ENCODE measurements at places on chromosomes 7 and 10.

DNA sequence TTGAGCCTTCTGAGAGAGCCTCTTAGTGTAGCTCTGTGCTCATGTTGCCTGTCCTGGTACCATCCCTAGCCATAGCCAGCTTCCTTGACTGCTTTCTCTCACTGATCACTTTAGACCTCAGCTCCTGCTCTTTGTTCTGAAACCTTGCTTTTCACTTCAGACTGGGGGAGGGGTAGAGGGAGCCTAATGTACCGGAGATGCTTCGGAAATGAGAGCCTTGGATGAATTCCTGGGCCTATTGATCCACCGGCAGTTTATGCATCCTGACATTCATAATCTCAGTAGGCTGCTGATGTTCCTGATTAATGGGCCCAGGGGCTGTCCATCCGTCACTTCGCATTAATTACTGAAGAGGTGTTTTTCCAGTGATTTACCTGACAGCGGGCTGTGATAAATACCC is 38.8 kb downstream of the R3HCC1L start:
- no peak for DNase-seq

DNA sequence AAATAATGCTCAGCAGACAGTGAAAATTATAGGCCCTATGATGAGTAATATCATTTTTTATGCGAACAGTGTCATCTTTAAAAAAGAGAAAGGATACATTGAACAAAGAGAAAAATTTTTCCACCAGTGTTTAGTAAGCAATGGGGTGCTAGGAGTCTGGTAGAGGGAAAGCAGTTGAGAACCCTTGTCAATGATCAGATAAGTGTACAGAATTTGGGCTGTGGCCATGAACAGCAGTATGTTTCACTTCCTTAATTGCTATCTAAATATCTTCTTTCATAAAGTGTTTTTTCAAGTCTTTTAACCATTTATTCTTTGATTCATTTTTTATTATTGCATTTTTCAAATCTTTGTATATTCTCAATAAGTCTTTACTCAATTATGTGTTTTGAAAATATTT is 750.7 kb upstream of the KCND2 start:
- DNase-seq: no peak

DNA sequence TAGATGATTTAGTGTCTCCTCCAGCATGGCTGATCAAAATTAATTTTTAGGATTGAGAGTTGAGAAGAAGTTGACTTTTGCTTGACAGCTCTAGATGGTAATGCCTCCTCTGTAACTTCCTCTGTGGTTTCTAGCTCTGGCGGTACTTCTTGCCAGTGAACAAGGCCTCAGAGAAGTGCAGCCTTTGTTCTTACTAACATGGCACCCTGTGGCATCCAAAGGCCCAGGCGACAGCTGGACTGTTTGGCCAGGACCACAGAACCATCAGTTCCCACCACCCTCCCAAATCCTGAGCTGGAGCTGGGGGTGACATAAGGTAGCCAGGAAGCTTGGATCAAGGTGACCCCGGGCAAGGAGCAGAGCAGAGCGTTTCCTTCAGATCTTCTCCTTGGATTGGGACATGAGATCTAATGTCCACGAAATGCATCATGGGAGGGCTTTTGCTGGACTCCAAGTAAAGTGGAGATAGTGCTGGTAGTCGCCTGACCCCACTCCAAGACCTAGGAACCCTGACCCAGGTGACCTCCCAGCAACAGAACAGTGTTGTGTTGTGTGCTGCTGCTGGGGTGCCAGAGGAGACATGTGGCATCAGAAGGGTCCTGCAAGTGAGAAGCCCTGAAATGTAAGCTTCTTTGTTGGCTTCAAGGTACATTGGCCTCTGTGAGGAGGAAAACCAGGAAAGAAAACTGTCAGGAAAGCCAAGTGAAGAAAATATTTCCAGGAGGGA is 41.8 kb downstream of the APBB1IP start:
- no peak for DNase-seq

DNA sequence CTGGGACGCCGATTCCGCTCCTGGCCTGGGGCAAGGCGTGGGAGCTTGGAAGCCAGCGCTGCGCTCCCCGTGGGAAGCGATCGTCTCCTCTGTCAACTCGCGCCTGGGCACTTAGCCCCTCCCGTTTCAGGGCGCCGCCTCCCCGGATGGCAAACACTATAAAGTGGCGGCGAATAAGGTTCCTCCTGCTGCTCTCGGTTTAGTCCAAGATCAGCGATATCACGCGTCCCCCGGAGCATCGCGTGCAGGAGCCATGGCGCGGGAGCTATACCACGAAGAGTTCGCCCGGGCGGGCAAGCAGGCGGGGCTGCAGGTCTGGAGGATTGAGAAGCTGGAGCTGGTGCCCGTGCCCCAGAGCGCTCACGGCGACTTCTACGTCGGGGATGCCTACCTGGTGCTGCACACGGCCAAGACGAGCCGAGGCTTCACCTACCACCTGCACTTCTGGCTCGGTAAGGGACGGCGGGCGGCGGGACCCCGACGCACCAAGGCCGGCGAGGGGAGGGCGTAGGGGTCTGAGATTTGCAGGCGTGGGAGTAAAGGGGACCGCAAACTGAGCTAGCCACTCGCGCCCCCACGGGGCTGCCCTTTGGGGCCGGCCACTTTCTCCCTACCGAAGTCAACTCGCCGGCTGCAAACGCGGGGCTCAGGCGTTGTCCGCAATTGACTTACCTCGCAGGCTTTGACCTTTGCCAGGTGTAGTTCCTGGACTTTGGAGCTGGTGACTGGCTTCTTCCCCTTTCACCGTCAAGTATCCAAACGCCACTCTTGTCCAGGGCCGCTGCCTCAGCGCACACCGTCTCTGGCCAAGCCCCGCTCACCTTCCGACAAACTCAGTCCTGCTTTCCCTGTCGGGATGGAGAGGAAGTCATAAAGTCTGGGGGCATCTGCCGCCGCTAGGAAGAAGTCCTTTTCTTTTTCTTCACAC is at the start of gene SCIN:
SCIN (plus strand) TSS at position 187 of the 928 bp plus-strand sequence; CDS start at position 254, 67 bp downstream.
- no peak for DNase-seq

- peak; percentile 10 for DNase-seq
Observed at GRCh38 chr7:16918288-16918895, 36.6 kb upstream of the AGR3 start.

- no peak for DNase-seq
Observed at GRCh38 chr10:35191523-35191922, 64.9 kb downstream of the CREM start.

DNA sequence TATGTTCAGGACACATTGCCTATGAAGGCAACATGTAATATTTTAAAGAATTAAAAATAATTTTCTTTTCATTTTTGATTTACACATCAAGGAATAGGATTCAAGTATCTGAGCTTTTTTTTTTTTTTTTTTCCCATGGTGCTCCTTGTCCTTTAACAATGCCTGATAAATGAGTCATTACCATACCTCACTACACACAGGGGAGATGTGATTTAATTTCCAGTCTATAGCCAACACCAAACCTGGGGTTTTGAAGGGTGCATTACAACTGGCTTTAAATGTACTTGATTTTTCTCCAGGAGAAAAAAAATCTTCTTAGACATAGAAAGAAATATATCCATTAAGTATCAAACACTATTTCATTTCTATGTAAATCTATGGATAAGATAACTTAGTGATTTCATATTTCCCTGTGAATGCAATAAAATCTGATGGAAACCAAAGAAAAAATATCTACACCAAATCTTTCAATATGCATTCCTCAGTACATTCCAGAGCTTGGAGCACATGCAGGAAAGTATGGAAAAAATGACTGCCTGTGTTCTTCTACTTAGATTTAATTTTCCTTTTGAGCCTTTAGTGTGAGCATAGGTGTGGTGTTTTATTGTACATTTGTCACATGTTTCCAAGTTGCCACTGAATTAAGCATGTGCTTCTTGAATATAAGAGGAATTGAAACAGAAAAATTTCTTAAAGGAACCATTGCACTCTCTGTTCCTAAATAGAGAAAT is 204.8 kb upstream of the MEOX2 start:
- DNase-seq: no peak

DNA sequence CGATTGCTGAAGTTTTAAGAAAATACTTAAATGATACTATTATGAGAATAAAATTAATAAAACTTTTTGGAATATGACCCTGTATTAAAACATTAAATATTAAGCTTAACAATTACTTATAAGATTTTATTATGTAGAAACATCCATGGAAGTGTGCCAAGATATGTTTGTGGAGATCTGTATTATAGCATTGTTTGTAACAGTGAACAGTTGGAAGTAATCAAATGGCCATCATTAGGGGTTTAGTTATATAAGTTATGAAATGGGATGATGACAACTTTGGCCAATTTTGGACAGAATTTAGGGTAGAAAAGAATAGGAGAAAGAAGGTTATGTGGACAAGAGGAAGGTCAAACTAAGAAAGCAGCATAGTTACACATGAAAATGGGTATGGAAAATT is 88.0 kb downstream of the AKAP9 start:
- no peak for DNase-seq

DNA sequence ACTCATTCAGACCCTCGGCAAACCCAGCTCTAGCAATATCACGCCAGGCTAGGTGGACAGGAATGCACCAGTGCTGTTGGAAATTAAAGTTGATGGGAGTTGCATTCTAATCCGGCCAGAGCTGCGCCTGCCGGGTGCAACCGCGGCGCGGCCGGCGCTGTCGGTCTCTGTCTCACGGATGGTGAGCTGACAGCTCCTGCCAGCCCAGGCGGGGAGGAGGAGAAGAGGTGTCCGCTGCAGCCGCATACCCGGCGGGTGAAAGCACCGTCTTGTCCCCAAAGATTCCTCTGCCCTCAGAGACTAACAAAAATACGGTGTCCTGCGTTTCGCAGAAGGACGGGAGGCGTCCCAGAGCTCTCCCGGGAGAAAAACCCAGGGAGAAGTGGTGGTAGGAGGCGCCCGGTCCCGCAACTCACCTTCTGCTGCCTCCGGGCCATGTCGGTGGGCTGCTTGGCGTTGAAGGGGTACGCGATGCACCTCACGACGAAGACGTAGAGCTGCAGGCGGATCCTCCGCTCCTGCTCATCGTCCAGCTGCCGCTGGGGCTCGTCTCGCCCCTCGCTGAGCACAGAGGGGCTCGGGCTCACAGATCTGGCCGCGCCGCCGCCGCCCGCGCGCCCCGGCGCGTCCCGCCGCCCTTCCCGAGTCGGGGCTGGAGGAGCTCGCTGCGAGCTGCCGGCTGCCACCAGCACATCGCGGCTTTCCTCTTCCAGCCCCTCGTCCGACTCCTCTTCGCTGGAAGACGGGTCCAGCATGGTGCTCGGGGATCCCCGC is 490 bp downstream of the CADPS2 start:
- no peak for DNase-seq

DNA sequence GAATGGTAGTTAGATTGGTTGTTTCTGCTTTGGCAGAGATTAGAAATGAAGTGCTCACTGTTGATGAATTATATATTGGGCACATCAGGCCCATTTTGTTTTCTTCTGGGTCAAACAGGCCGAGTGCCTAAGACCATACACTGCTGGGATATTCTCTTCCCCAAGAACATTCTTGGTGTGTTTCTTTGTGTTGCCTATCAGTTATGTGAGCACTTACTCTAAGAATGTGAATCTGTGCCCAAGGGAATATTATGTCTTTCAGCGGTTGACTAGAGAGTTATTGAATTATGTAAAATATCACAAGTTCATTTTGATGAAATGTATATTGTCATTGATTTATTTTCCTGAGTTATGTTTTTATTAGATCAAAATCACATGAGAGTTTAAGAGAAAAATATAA is 255.5 kb upstream of the SMIM30 start:
- no peak for DNase-seq

DNA sequence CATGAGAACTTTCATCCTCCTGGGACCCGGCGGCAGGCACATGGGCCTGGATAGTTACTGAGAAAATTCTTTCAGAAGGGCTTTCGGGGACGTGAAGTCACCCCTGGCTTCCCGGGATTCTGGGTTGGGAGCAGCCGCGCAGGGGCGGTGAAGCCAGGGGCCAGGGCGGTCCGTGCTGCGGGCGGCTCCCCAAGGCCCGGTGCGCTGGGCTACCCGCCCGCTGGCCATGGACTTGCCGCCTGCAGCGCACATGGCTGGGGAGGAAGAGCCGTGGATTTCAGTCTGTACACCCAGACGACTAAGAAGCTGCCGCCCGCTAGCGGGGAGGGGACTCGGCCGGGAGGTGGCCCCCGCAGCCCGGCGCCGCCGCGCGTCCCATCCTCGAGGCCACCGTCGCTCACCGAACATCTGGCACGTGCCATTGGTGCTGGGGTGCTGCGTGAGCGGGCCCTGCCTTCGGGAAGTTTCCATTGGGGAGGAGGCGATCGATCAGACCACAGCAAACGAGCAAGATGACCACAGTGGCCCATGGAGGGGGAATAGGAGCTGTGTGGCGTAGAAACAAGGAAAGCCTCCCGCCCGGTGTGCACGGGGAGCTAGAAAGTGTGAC is 64.5 kb downstream of the TMEM209 start:
- no peak for DNase-seq

DNA sequence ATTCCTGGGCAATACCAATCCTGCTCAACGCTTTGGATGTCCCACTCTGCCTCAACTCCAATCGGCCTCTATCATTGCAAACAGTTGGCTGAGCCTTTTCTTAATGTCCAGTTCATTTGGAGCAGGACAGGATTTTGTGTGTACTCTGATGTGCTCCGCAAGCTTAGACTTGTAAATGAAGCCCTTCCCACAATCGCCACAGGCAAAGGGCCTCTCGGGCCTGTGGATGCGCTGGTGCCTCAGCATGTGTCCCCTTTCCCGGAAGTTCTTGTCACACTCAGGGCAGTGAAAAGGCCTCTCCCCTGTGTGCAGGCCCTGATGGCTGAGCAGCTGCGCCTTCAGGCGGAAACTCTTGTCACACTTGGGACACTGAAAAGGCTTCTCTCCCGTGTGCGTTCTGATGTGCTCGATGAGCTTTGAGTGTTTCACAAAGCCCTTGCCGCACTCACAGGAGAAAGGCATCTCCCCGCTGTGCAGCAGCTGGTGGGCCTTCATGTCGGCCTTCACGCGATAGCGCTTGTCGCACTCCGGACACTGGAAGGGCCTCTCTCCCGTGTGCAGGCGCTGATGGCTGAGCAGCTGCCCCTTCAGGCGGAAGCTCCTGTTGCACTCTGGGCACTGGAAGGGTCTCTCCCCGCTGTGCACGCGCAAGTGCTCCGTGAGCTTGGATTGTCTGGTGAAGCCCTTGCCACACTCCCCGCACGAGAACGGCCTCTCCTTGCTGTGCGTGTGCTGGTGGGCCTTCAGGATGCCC is 20.0 kb downstream of the ZNF786 start:
- no peak for DNase-seq

DNA sequence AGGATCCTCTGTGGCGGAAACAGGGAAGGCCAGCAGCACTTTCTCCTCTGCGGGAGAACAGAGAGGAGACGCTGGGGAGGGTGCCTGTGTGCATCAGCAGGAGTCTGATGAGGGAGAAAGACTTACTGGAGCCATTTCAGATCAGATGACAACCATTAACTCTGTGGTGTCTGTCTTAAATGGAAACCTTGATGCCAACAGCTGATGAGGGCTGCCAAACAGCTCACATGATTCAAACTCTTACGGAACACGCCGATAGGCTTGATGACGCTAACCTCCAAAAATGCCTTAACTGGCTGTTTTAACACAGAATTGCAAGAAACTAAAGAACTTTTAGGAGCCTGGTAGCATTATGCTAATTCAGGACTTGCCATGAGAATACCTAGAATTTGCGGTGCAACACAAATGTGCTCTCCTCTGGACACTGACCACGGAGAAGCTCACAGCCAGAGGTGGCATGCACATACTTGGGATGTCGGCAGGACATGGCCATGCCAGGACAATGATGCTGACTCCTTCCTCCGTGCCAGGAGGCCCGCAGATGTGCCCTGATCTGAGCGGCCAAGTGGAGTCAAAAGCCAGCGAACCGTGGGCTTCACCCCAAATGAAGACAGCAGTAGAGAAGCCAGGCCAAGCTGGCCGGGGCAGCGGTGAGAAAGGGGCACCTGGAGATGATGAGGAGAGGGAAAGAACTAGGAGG is 154.9 kb downstream of the ZMYND11 start:
- DNase-seq: no peak

- no peak for DNase-seq
Observed at GRCh38 chr7:110531186-110531585, 559.7 kb upstream of the LRRN3 start.

Measured in effector CD4-positive, alpha-beta T cell (primary cell).